Effector CD4-positive, alpha-beta T cell (primary cell): ENCODE measurements at places on chromosomes 3 and 15.

GRCh38 chr3:14857506-14857905 lies 38.7 kb downstream of the FGD5 start:
- no peak for DNase-seq

- no peak for DNase-seq
Observed at GRCh38 chr15:80483725-80484161, 79.6 kb downstream of the ARNT2 start.

GRCh38 chr15:67746022-67746421 lies 79.3 kb upstream of the SKOR1 start:
- no peak for DNase-seq

DNA sequence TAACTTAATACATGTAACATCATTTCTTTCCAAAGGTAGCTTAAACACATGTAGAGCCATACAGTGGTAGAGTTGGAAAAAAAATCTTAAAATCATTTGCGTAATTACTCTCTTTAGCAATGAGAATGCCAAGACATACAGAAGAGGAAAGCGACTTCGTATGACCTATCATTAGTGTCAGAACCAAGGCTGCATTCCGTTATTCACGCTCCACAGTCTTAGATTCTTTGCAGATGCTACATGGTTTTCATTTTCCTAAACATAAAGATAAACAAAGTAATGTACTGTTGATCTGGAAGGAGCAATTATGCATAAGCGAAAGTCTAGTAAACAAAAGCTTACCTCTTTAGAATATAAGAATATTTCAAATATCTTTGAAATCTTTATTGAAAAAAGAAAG lies 410.3 kb upstream of the TPRG1 start:
- no peak for DNase-seq

DNA sequence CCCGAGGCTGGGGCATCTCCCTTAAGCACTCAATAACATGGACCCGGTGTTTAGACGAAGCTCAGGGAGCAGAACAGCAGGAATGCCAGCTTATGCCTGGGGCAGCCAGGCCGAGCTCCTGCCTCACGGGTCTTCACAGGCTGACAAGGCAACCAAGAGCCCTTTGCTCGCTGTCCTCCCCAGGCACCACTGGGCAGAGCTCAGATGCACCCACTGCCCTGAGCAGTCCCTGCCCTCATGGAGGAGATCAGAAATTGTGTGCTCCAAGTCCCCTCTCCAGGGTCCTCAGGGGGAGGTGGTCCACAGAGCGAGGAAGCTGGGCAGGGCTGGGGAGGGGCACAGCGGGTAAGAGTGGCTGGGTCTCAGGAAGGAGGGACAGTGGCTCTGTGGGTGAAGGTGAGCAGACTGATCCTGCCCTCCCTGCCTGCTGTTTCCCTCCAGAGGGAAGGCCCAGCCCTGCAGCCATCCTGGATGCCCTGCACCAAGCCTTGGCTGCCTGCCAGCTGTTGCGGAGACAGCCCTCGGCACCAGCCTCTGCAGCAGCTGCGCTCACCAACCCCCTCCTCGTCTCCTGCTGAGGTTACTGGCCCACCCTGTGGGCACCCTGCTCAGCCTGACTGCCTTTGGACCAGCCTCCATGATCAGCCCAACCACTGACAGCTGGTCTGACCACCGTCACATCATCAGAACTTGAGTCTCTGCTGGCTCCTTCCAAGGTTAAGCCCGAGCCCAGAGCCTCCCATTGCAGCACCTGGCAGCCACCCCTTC lies 21.1 kb upstream of the GP9 start:
- DNase-seq: no peak

- DNase-seq: no peak
Observed at GRCh38 chr3:109081746-109082510, 36.0 kb downstream of the MORC1 start.
